SJCRH30 (cell line): ENCODE measurements at places on chromosomes 6 and 20. TPM values are rescaled to one million over a fixed set of nuclear protein-coding genes. Genes with fewer than 3 reads are reported as not detected.

- no peak for DNase-seq
Observed at GRCh38 chr20:36663031-36663430, 17.0 kb upstream of the SLA2 start.

- DNase-seq, result no peak
Observed at GRCh38 chr6:145199961-145200360, 535.4 kb downstream of the EPM2A start.

DNA sequence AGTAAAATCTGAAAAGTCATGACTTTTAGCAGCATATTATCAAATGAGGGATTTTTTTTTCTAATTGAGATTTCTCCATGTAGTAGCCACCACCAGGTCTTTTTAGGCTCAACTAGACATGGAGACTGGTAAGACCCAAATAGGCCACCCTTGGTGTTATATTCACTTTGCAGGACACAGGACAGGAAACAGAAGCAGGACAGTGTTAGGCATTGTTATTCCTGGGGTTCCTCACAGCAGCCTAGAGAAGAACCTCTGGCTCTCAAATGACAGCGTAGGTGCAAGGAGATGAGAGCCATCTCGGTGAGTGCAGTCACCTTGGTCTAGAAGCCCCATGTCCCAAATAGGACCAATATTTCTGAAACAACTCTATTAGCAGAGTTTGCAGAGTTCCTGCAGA is 19.2 kb upstream of the PBOV1 start:
- DNase-seq, result no peak

Gene MCHR2
- not detected in 2 replicates for total RNA-seq
